Liver (tissue), 10 donors: ENCODE measurements at places on chromosomes 3 and 15. TPM values are rescaled to one million over a fixed set of nuclear protein-coding genes. Genes with fewer than 3 reads are reported as not detected.

The ESYT3 gene
- under 0.01 TPM for total RNA-seq

DNA sequence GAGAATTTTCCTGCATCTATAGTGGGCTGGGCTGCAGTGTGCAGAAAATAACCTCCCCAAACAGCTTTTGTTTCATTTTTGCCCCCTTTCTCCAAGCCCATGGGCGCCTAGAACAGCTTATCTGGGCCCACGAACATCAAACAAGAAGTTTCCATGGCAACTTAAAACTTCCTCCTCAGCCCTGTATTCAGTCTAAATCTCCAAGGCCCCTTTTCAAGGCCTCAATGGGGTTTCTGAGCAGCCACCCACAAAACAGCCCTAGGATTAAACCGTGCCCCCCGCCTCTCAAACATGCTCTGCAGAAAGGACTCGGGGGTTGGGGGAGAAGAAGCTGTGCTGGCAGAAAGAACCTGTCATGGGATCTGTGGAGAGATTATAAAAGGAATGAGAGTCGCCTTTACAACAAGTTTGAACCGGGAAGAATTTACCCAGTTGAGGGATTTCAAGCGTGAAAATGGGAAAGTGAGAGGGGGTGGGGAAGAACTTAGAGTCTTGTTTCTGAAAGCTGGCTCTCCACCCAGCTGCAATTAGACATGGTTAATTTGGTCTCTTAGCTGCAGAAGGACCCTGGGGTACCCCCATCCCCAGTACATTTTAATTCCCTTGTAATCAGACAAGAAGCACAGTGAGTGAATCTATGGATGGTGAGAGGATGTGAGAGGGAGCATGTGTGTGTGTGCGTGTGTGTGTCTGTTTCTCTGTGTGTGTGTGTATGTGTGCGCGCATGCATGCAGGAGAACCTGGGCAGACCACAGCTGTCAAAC, 4.3 kb upstream of the FAM107A start:
- no peak for DNase-seq

DNA sequence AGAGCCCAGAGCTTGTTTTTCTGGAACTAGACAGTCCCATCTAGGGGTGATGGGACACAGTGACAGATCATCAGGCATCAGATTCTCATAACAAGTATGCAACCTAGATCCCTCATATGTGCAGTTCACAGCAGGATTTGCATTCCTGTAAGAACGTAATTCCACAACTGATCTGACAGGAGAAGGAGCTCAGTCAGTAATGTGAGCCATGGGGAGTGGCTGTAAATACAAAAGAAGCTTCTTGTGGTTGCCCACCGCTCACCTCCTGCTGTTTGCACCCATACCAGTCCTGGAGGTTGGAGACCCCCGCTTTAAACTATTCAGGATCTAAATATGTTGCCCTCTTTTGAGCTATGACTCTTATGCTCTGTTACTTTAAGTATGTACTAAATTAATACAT, 167.3 kb downstream of the ALCAM start:
- DNase-seq, result no peak

GRCh38 chr15:80777137-80777536, 2.0 kb upstream of the CEMIP start:
- DNase-seq, result no peak

The AQP9 gene
- 1.4 TPM for total RNA-seq

DNA sequence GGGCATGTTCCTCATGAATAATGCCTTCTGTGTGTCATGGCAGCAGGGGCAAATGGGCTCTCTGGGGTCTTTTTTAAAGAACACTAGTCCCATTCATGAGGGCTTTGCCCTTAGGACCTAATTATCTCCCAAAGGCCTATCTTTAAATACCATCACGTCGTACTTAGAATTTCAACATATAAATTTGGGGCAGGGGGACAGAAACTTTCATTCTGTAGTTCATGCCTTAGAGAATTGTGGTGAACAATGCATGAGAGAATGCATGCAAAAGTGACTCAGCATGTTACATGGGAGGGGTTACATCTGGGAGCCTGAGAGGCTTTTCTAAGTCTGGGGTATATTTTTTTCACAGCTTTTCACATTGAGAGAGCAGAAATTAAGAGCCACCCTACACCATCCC, 208.5 kb upstream of the ROPN1 start:
- DNase-seq, result no peak
